Tongue (tissue), 3 donors: ENCODE measurements at places on chromosomes 1 and 21.

GRCh38 chr1:226577401-226578180 lies 29.0 kb downstream of the STUM start:
- peak; percentile 23 for DNase-seq

DNA sequence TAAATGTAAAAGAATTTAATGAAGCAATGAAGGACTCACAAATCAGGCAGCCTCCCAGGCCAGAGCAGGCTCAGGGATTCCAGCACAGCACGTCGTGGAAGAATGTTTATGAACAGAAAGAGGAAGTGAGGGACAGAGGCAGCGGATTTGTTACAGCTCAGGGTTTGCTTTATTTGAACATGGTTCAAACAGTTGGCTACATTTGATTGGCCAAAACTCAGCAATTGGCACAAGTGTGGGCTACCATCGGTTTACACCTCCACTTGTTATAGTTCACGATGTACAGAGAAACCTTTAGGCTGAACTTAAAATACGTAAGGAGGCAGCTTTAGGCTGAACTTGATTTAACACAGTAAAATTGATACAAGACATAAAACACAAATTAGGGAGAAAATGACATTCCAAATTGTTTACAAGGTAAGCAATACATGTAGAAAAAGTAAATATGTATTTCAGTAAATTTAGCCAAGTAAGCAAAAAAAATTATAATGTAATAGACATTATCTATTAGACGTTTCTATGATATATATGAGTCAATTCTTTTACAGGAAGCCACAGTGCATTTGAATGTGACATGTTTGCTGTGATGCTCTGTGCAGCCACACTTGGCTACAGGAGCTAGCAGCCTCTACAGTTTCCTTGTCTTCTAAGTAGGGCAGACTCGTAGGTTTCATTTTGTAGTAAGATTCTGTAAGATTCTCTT lies 126.5 kb downstream of the ADSS2 start:
- no peak for DNase-seq

DNA sequence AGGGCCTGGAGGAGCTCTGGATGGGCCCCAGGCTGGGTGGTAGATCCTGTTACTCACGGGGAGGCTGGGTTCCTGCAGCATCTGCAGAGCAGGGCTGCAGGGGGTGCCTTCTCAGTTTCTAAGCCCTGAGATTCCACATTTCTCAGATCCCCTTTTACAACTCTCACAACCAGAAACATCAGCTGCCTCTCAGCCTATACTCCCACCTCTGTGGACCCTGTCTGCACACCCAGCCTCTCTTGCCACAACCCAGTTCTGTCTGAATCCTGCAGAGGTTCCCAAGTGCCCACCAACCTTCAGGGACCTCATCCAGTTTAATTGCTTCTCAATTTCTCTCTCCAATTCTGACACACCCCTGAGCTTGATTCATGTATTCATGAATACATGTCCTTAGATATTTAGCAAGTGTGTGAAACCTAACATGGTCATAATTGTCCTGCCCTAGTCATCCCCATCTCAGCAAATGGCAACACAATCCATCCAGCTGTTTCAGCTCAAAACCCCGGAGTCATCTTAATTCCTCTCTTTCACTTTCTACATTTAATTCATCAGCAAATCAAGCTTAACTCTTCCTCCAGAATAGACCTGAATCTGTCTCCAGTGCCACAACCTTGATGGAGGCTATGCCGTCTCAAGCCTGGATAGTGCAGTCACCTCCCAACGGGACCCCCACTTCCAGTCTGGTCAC lies 57.0 kb upstream of the NEK2 start:
- DNase-seq, result no peak

DNA sequence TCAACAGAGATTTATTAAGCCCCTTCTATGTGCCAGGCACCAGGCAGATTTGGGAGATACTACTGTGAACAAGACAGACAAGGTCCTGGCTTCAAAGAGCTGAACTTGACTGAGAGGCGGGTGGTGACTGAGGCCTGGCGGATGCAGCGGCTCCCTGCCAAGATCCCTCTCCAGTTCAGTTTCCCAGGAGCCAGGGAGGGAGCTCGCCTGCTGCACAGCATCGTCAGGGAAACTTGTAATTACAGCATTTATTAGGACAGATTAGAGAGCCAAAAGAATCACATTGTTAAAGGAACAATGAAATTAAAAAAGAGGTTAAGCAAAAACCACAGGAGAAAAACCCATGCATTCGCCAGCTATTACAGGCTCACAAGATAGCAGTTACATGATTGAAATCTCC lies 55.3 kb downstream of the ETS2 start:
- no peak for DNase-seq

DNA sequence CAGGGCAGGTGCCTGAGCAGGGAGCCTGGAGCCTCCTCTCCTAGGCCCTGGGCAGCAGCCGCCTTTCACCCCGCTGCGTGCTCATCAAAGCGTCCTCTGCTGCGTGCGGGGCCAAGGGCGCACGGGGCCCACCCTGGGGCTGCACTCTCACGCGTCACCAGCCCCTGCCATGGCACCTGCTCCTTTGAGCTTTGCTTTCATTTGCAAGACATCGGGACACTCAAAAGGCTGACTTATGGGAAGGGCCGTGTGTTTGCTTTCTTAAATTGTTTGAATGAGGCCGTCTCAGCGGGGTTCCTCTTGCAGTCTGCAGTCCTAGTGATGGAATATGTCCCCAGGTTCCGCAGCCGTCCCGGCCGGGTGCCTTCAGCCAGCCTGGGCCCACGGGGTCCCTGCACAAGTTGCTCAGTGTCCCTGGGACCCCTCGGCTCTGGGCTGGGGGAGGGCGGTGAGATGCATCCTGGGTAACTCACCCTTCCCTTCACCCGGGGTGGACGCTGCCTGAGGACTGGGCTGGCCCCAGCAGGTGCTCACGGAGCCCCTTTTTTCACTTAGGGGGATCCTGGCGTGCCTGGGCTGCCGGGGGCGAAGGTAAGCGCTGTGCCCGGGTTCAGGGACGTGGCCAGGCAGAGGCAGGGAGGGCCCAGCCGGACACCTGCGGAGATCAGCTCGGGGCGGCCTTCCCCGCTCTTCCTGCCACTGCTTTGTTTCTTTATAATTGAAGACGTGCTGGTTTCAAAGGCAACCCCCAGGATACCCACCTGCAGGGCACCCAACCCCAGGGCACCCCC lies 53.1 kb downstream of the SLC19A1 start:
- DNase-seq, result no peak

- DNase-seq, result no peak
Measured at GRCh38 chr1:178529364-178530036, 16.6 kb downstream of the TEX35 start.

DNA sequence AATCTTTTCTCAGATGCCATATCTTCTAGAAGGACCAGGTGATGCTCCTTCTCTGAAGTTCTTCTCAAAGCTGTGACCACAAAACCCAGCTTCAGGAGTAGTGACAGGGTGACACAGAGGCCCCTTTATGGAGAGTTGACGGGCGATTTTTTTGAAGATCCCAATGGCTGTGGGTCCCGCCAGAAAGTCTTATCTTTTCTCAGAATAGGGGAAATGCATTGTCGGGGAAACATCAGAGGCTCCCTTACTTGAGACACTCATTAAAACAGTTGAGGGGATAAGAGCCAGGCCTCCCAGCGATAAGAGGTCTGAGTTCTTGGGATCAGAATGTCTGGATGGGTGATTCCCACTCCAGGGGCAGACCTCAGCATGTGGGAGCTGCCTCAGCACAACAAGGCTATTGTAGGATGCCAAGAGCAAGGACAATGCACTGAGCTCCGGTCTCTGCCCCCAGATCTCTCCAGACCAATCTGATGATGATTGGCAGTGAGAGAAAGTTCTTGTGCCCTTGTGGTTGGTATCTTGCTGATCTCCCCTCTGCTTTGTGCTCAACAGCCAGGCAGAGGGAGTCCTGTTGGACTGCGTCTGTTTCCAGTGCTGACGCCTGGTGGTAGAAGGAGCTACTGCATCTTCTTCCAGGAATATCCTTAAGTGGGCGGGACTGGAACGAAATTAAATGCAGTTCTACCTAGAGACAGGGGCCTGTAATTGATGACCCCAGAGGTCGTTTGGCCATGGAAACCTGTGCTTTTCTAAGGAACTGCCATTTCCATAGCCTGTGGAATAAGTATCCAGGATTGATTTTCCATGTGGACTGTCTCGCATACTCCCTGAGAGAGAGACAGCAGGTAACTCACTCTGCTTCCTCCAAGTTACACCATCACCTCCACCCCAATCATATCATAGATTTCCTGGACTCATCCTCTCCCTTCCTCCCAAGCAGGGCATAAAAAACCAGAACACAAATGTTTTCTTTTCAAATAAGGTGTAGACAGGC lies 6.8 kb upstream of the ACKR1 start:
- DNase-seq, result peak; percentile 86

DNA sequence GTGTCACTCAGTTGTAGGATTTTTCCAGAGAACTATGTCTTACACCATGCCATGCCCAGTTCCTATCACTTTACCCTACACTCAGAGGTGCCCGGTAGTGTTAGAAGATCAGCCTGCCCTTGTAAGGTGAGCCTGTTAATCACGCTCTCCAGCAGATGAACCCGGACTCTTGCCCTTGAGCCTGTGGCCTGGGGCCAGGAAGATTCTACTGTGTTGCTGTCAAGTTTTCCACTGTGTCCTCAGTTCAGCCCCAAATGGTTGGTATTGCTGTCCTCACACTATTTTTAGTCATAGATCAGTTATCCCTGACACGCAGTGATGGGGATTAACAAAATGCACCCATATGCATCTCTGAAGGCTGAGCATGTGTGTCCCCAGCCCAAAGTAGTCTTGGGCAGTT lies 105.0 kb upstream of the SPAG17 start:
- DNase-seq, result peak; percentile 72

- no peak for DNase-seq
Measured at GRCh38 chr21:26698416-26698815, 125.3 kb upstream of the CYYR1 start.

DNA sequence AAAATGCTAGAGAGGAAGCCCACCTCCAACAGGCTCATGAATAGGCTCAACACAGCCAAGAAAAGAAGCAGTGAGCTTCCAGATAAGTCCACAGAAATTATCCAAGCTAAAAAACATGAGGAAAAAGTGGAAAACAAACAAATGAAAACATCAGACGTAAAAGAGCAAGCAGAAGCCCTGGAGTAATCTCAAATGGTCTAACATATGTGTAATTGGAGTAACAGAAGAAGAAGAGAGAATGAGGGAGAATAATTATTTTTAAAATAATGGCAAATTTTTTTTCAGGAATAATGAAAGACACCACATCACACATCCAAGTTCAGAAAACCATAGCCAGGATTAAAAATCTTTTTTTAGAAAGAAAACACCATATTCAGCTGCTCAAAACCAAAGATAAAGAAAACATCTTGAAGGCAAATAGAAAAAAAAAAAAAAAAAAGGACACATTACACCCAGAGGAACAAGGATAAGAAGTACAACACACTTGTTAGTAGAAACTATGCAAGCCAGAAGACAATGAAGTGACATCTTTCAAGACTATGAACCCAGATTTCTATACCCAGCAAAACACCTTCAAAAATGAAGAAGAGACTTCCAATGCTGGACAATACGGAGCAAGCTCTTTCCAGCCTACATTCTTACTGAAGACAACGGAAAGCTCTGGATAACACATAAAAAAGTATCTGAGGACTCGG lies 10.6 kb upstream of the SUMO3 start:
- no peak for DNase-seq

GRCh38 chr1:230641346-230641745 lies 935 bp upstream of the COG2 start:
- no peak for DNase-seq

GRCh38 chr1:22291494-22291893 lies 148.6 kb upstream of the WNT4 start:
- DNase-seq, result no peak

DNA sequence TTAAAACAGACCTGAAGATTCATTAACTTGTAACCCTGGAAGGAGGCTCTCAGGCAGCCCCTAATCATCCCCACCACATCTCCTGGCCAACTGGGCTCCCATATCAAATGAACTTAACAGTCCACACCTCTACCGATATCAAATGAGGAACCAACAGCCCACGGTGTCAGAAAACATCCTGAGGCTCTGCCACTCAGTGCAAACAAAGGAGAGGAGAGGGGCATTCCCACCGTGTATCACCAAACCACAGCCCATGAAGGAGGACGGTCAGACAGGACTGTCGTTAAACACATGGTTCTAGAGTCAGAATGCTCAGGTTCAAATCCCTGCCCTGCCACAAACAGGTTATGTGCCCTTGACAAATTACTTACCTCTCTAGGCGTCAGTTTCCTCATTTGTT lies 52.5 kb downstream of the ERI3 start:
- DNase-seq, result no peak

DNA sequence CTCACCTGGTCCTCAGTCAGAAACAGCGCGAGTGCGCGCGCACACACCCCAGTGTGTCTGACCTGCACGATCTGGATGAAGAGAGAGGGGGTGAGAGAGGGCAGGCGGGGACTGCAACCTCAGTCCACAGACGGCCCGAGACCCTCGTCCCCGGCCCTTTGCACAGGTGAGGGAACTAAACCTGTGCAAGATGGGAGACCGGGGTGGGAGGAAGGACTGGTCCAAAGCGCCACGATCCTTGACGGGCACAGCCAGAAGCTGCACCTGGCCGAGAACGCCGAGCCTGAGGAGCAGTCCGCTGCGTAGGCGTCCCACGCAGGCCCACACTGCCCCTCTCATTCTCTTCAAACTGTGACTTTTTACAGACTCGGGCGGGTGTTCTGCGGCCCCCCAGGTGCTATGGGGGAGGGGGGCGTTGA lies 519 bp upstream of the IQCC start:
- no peak for DNase-seq

GRCh38 chr1:78043436-78043835 lies 2.3 kb upstream of the GIPC2 start:
- no peak for DNase-seq

DNA sequence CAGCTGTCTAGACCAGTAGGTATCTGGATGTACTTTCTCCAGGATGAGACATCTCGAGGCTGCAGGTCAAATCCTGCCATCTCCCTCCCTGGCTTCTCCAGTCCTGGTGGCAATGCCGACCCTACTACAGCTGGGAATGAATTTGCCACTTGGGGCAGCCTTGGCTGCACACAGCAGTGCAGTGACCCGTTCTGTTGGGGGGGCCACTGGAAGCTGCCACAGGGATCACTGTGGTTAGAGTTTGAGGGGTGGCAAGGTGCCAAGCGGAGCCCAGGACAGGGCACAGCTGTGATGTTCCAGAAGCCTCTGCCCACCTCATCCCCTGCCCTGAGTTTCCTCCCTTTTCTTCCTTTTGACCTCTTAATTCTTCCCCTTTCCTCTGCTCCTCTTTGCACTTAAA lies 17.1 kb downstream of the COL6A2 start:
- DNase-seq, result no peak
